Glutamatergic neuron (in vitro differentiated cells): ENCODE measurements at places on chromosomes 7 and 10.

DNA sequence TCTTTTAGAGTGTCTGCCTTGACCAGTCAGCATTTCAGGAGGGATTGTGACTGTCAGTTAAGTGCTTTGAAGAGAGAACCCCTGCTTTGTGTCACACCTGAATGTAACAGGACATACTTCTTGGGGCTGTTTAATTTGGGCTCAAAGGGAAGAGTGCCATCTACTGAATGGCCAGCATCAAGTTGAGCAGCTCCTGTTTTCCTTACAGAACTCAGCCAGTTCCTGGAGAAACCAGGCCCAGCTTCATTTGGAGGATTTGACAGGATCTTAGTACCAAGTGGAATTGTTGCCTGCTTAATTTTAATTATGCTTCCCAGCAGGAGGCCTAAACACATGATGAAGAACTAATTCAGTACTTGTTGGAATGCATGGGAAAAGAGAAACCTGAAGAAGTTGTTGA lies 8.3 kb downstream of the ADD3 start:
- H3K4me1 ChIP-seq = peaks cover 2% of the 10 kb centered on the region
- H3K27me3 ChIP-seq = no peaks in the 10 kb centered on the region
- H3K27ac ChIP-seq = no peak overlapping the region
- H3K4me3 ChIP-seq = no peak overlapping the region

- DNase-seq = no peak
- H3K4me1 ChIP-seq = peaks cover 17% of the 10 kb centered on the region
- no peaks in the 10 kb centered on the region for H3K27me3 ChIP-seq
Observed at GRCh38 chr7:148871030-148871429, 13.1 kb downstream of the EZH2 start.

GRCh38 chr10:97764519-97764931 lies 7.3 kb downstream of the SFRP5 start:
- no peak overlapping the region for H3K4me3 ChIP-seq
- no peak for DNase-seq
- H3K4me1 ChIP-seq = no peaks in the 10 kb centered on the region
- no peak overlapping the region for H3K27ac ChIP-seq
- peaks cover 14% of the 10 kb centered on the region for H3K27me3 ChIP-seq

GRCh38 chr10:88490231-88490980 lies 92.7 kb downstream of the RNLS start:
- no peaks in the 10 kb centered on the region for H3K27me3 ChIP-seq
- no peak overlapping the region for H3K27ac ChIP-seq
- no peaks in the 10 kb centered on the region for H3K4me1 ChIP-seq
- no peaks in the 10 kb centered on the region for H3K36me3 ChIP-seq
- no peak for DNase-seq

GRCh38 chr10:114715171-114715670 lies 57.1 kb upstream of the ABLIM1 start:
- H3K27me3 ChIP-seq = no peaks in the 10 kb centered on the region
- H3K27ac ChIP-seq = no peak overlapping the region
- H3K4me1 ChIP-seq = no peaks in the 10 kb centered on the region
- DNase-seq = no peak

GRCh38 chr10:123536176-123536845 lies 129.8 kb upstream of the GPR26 start:
- no peak overlapping the region for H3K27ac ChIP-seq
- peaks cover 3% of the 10 kb centered on the region for H3K4me1 ChIP-seq
- H3K27me3 ChIP-seq = peaks cover 3% of the 10 kb centered on the region

DNA sequence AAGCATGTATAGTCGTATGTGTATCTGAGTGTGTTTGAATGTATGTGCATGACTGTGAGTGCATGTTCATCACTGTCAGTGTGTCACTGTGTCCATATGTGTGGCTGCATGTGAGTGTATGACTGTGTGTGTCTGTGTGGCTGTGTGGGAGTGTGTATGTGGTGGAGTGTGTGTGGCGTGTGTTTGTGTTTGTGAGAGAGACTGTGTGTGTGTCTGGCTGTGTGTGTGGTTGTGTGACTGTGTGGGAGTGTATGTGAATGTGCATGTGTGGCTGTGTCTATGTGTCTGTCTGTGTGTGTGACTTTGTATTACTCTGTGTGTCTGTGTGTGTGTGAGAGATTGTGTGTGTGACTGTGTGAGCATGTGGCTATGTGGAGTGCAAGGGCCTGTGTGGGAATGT lies 502.4 kb downstream of the DNAJB6 start:
- H3K4me3 ChIP-seq = no peak overlapping the region
- H3K36me3 ChIP-seq = no peaks in the 10 kb centered on the region
- H3K4me1 ChIP-seq = peaks cover 10% of the 10 kb centered on the region
- H3K27ac ChIP-seq = no peak overlapping the region

DNA sequence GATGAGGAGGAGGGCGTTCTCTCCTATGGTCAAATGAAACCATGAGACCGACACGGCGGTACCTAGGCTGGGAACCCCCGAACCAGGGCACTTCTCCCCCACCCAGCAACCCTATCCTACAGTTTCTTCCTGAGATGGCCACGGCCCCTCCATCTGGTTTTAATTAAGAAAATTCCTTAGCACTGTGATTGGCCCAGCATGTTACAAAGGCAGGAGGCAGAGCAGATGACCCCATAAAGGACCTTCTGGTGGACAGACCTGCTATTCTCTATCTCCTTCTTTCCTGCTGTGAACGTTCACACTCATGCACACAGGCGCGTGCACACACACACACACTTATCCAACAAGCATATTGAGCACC lies 129.4 kb downstream of the RGS10 start:
- peaks cover 25% of the 10 kb centered on the region for H3K27me3 ChIP-seq
- H3K27ac ChIP-seq = peak overlapping the region; percentile 96
- no peak for DNase-seq

GRCh38 chr10:78408671-78409472 lies 375.2 kb downstream of the RPS24 start:
- H3K27me3 ChIP-seq = peaks cover 2% of the 10 kb centered on the region
- DNase-seq = no peak
- no peaks in the 10 kb centered on the region for H3K36me3 ChIP-seq
- no peak overlapping the region for H3K27ac ChIP-seq

GRCh38 chr10:128174581-128175559 lies 48.6 kb upstream of the MKI67 start:
- no peak overlapping the region for H3K27ac ChIP-seq
- peak; percentile 25 for DNase-seq
- peaks cover 5% of the 10 kb centered on the region for H3K36me3 ChIP-seq
- peaks cover 5% of the 10 kb centered on the region for H3K27me3 ChIP-seq

DNA sequence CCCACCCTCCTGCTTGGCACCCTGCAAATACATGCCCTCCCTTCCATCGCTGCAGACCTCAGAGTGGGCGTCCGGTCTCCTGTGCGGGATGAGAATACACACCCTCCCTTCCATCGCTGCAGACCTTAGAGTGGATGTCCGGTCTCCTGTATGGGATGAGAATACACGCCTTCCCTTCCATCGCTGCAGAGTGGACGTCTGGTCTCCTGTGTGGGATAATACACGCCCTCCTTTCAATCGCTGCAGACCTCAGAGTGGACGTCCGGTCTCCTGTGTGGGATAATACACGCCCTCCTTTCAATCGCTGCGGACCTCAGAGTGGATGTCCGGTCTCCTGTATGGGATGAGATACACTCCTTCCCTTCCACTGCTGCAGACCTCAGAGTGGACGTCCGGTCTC lies 128.1 kb downstream of the VIPR2 start:
- peak; percentile 5 for DNase-seq
- no peak overlapping the region for H3K27ac ChIP-seq
- H3K4me1 ChIP-seq = peaks cover 4% of the 10 kb centered on the region
- peaks cover 3% of the 10 kb centered on the region for H3K27me3 ChIP-seq
